Osteocyte (in vitro differentiated cells): ENCODE measurements at places on chromosomes 1 and 21. TPM values are rescaled to one million over a fixed set of nuclear protein-coding genes. Genes with fewer than 3 reads are reported as not detected.
A peak's percentile ranks its signal among the peaks of the same experiment; 100 is the strongest.

- peak overlapping the region; percentile 31 for H3K4me3 ChIP-seq
- H3K36me3 ChIP-seq: peaks cover 2% of the 10 kb centered on the region
- peak overlapping the region; percentile 89 for H3K27ac ChIP-seq
- no peak for DNase-seq
- peaks cover 54% of the 10 kb centered on the region for H3K4me1 ChIP-seq
Observed at GRCh38 chr1:39141925-39142324, 62.6 kb upstream of the MACF1 start.

Gene LDLRAD1
- total RNA-seq: not detected in 2 replicates

DNA sequence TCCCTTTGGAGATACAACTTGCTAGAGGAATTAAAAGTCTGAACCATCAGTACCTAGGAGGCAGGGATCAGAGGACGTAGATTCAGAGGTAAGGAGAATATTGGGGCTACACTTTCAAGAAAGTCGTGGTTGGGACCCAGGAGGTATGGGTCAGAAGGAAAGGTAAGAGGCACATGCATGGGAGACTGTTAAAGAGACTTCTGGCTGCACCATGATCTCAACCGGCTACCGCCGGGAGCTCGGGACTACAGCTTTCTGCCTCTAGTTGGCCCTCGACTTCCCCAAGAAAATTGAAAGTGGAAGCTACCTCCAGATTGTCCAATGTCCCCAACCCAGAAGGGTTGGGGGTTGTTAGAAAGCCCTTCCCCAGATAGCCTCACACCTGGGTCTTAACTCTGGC, 355.7 kb upstream of the TMPRSS15 start:
- no peak for DNase-seq
- no peak overlapping the region for H3K4me3 ChIP-seq
- H3K36me3 ChIP-seq: no peaks in the 10 kb centered on the region
- no peak overlapping the region for H3K27ac ChIP-seq
- peaks cover 5% of the 10 kb centered on the region for H3K4me1 ChIP-seq

Gene TTC39A
- total RNA-seq: 0.73 and 1.3 TPM in 2 replicates

Gene NUAK2
- total RNA-seq: 4.3 and 4.5 TPM in 2 replicates

GRCh38 chr21:46250146-46250725, 21.7 kb upstream of the LSS start:
- peaks cover 67% of the 10 kb centered on the region for H3K36me3 ChIP-seq
- H3K27me3 ChIP-seq: no peaks in the 10 kb centered on the region
- DNase-seq: no peak
- no peaks in the 10 kb centered on the region for H3K4me1 ChIP-seq
- no peak overlapping the region for H3K4me3 ChIP-seq

- peaks cover 10% of the 10 kb centered on the region for H3K4me1 ChIP-seq
- no peak overlapping the region for H3K27ac ChIP-seq
- peaks cover 59% of the 10 kb centered on the region for H3K27me3 ChIP-seq
- H3K4me3 ChIP-seq: no peak overlapping the region
Observed at GRCh38 chr21:42781971-42782722, 97.2 kb downstream of the WDR4 start.

GRCh38 chr1:209485167-209485566, 98.3 kb upstream of the CAMK1G start:
- DNase-seq: no peak
- no peaks in the 10 kb centered on the region for H3K27me3 ChIP-seq
- no peaks in the 10 kb centered on the region for H3K4me1 ChIP-seq
- H3K27ac ChIP-seq: no peak overlapping the region
